ENCODE measurements at places on chromosomes 1 and 21.

GRCh38 chr1:8787218-8787617 lies 30.2 kb downstream of the RERE start:
- DNase-seq = no peak

- no peak for DNase-seq
These were observed 14.0 kb downstream of the F3 start for GRCh38 chr1:94527447-94528031.

GRCh38 chr1:189212606-189213005 lies 1265.1 kb downstream of the BRINP3 start:
- DNase-seq = no peak

GRCh38 chr1:160032165-160032820 lies 503 bp upstream of the PIGM start:
- DNase-seq = no peak

GRCh38 chr1:100230765-100231164 lies 18.9 kb downstream of the DBT start:
- DNase-seq = no peak

GRCh38 chr21:37623183-37623582 lies 256.6 kb downstream of the DYRK1A start:
- DNase-seq = no peak

- no peak for DNase-seq
These were observed 65.2 kb downstream of the FCRL5 start for GRCh38 chr1:157487096-157487495.

GRCh38 chr21:19013916-19014315 lies 610.3 kb upstream of the TMPRSS15 start:
- no peak for DNase-seq

DNA sequence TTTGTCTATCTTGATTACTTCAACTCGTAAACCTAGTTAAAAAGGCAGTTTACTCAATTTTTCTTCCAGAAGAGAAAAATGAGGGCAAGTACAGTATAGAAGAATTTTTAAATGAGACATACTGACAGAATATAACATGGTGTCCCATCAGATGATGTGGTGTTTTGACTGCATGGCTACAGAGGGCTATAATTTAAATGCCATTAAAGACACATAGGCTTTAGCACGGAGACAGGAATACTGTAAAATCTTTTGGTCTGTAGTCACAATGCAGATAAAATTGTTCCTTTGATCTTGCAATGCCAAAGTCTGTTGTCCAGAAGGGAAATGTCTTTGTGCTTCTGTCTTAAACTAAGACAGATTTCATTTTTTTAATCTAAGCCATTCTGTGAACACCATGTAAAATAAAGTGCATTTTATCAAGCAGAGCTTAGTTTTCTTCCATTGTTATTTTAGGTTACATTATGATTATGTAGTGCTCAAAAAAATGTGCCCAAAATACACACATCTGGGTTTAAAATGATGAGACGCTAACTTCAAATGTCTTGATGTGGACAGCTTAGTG lies 249.6 kb downstream of the PTPRC start:
- DNase-seq = no peak

GRCh38 chr1:66291531-66291864 lies 242.5 kb upstream of the SGIP1 start:
- DNase-seq = no peak

DNA sequence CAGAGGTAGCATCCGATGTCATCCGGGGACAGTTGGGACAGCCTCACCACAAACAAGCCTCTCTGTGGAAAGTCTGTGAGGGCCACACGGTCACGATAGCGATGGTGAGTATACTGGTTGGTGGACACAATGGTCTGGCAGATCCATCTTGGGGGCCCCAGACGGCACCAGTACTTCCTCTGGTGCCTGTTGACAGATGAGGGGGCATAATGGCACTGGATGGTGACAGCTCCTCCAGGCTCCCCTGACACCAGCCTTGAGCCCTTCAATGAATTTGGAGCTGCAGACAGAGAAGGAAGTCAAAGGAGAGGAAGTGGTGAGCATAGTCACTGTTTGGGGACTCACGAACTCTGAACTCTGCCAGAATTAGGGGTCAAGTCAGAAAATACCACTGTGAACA lies 8.0 kb downstream of the FCAMR start:
- DNase-seq = no peak

GRCh38 chr1:171345536-171345935 lies 31.6 kb downstream of the FMO4 start:
- DNase-seq = no peak

GRCh38 chr1:92404661-92405060 lies 82.1 kb downstream of the GFI1 start:
- DNase-seq = no peak

- DNase-seq = no peak
These were observed 20.1 kb downstream of the OSBPL9 start for GRCh38 chr1:51636764-51637522.

DNA sequence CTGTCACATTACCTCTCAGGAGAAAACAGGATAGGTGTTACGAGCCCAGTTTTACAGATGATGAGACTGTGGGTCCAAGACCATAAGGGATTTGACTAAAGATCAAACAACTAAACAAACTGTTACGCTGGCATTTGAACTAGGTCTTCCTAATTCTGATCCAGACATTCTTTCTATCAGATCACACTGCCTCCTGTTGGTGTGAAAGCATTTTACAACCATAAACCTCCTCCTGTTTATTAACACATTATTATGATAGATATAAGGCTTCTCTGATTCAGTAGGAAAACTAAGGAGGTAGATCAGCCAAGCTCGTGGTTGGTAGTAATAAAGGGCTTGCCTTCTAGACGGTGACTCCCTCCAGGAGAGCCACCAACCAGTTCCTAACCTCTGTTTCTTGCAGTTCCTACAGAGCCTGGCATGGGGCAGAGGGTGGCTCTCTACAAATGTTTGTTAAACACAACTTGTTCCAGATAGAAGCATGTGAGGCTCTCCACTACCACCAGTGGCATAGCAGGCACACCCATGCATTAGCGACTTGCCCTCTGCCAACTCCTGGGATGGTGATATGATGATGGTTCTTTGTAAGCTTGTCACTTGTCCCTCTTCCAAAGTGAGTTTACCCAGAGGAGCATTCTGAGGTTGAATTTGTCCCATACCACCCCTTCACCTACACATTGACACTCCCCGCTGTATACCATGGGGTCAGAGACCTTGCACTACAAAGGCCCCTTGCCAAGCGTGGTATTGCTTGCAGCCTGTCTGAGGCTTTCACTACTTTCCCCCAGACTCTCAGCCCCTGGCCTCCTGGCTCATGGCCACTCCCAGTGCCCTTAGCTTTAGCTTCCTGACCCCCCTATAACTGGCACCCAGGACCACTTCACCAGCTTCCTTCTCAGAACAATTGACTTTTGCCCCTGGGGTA lies 96.4 kb upstream of the HOOK1 start:
- no peak for DNase-seq

GRCh38 chr1:89735479-89735878 lies 85.4 kb upstream of the LRRC8D start:
- no peak for DNase-seq

DNA sequence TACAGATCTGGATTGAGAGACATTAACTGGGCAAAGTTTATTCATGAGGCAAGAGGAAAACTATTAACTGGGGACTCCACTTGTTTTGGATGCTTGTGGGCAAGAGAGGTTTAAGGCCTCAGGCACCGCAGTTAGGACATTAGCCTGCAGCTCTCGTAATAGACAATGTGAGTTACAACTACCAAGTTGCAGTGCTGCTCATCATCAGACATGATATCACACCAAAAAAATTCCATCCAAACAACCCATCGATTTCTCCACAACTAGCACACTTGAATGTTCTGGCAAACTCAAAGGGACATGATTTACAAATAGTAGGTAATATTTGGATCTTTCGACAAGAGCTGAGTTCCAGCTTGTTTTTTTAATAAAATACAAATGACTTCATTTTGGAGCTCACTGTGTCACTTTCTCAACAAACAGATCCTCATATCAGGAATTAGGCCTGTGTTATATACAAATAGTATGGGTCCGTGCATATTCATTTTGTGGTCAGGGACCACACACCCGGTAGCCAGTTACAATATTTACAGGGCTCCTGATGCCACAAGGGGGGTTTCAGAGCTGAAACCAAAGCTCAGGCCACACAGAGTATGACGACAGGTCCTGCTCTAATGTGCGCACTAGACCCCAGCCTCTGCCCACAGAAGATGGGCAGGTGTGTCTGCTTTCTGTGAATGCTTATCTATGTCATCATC lies 128.0 kb downstream of the TGFBR3 start:
- DNase-seq = no peak

GRCh38 chr1:17118706-17119075 lies 560 bp downstream of the PADI2 start:
- DNase-seq = no peak

DNA sequence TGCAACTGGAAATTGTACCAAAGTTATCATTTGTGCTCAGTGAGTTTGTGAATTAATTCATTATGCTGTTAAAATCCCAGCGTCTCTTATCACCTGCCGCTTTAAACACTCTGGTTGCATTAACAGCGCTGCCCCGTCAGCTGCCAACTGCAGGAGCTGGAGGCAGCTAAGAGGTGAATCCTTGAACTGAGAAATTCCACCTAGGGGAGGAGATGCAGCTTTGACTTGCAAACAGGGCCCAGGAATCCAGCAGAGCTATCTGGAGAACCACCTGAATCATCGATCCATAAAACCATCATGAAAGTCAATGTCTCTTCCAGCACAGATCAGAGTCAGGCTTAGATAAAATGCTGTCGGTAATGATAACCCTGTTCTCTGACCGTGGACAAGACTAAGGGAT lies 140.7 kb upstream of the PTBP2 start:
- no peak for DNase-seq

DNA sequence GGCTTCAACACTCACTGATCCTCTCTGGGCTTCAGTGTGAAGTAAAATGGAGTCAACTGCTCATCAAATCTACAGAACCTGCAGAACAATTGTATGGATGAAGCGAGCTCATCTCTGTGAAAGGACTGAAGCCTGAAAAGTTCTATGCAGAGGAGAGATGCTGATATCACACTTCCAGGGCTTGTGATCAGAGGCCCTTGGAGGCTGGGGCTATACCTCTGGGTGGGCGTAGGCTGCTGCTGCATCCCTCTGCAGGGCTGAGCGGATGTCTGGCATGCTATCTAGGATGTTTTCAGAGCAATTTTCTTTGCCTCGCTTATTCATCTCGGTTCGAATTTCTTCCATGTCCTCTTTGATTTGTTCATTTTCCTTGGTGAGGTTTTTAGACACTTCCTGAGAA lies 17.6 kb downstream of the OLFML2B start:
- no peak for DNase-seq

DNA sequence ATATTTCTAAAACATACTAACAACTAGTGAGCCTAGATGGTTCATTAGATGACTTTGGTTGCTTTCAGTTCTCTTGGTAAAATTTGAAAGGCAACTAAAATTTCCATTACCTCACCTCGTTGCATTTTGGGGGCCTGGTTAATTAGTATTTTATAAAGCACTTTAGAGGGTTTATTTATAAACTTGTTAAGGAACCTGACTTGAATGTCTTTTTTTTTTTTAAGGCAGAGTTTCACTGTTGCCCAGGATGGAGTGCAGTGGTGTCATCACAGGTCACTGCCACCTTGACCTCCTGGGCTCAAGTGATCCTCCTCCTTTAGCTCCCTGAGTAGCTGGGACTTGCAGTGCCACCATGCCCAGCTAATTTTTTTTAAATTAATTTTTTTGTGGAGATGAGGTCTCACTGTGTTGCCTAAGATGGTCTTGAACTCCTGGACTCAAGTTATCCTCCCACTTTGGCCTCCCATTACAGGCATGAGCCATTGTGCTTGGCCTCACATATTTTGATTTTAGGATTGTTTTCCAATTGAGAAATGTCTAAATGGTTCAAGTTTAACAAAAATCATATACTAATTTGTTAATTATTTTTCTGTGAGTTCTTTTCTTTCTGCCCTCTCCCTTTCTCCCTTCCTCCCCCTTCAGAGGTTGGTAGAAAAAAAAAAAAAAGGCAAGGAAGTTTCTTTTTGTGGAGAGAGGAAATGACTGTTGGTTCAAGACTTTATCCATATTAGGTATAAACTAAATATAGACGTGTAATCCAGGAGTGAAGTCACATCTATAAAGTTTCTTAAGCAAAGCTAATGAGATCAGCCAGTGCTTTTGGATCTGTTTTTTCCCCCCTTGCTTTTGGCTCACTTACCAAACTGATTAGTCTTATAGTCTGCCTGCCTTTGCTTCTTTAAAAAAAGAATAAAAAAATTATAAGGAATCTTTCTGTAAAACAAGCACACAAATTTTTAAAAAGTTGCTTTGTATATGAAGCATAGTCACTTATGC lies 24.7 kb downstream of the CLIC4 start:
- no peak for DNase-seq

- DNase-seq = no peak
These were observed 7.6 kb downstream of the GNB1 start for GRCh38 chr1:1883092-1883873.

DNA sequence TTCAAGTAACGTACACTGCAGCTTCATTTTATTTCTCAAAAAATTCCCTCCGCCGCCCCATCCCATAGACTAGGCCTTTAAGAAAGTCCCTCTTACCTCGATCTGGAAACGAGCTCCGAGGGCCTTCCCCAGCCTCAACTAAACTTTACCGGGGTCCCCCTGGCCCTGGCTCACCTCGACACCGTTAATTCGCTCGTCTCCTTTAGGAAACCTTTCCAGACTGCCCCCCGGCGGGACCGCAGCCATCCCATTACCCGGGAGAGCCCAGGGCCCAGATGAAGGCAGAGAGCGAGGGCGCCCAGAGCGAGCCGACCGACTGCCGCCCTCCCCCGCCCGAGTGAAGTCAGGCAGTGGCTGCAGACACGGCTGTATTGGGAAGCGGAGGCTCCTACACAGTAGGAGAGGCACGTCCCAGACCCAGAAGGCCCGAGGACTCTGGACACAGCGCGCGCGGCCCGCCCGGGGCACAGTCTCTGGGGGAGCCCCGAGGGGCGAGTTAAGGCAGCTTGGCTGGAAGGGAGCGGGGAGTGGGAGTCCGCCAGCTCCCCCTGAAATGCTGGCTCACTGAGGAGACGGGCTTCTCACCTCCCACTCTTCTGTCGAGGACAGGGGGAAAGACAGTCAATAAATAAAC lies 14.6 kb downstream of the SEMA6C start:
- no peak for DNase-seq

GRCh38 chr21:34846601-34847112 lies 177.9 kb downstream of the CLIC6 start:
- DNase-seq = no peak

All from activated CD8-positive, alpha-beta memory T cell treated with anti-CD3 and anti-CD28 coated beads, Interleukin-2, amount 50 U/mL, for 4 hours (primary cell).